ENCODE measurements at places on chromosomes 16 and 17.

GRCh38 chr17:4672055-4672630 lies 30.7 kb upstream of the ALOX15 start:
- H3K4me1 ChIP-seq: no peaks in the 10 kb centered on the region
- H3K27ac ChIP-seq: peak overlapping the region; percentile 38
- no peaks in the 10 kb centered on the region for H3K27me3 ChIP-seq
- H3K36me3 ChIP-seq: peaks cover 77% of the 10 kb centered on the region
- no peak for DNase-seq

GRCh38 chr17:83080858-83081683 lies 1.7 kb downstream of the METRNL start:
- peak overlapping the region; percentile 75 for H3K4me3 ChIP-seq
- peaks cover 29% of the 10 kb centered on the region for H3K36me3 ChIP-seq
- H3K4me1 ChIP-seq: peaks cover 45% of the 10 kb centered on the region
- H3K27me3 ChIP-seq: peaks cover 24% of the 10 kb centered on the region
- peak; percentile 68 for DNase-seq

GRCh38 chr16:57764341-57765159 lies 29.0 kb downstream of the KATNB1 start:
- H3K4me3 ChIP-seq: no peak overlapping the region
- H3K27me3 ChIP-seq: no peaks in the 10 kb centered on the region
- peak overlapping the region; percentile 10 for H3K27ac ChIP-seq
- H3K4me1 ChIP-seq: no peaks in the 10 kb centered on the region
- DNase-seq: peak; percentile 49

GRCh38 chr16:58022601-58023371 lies 2.8 kb upstream of the MMP15 start:
- H3K27me3 ChIP-seq: peaks cover 9% of the 10 kb centered on the region
- no peak for DNase-seq
- no peak overlapping the region for H3K27ac ChIP-seq
- H3K4me3 ChIP-seq: no peak overlapping the region

DNA sequence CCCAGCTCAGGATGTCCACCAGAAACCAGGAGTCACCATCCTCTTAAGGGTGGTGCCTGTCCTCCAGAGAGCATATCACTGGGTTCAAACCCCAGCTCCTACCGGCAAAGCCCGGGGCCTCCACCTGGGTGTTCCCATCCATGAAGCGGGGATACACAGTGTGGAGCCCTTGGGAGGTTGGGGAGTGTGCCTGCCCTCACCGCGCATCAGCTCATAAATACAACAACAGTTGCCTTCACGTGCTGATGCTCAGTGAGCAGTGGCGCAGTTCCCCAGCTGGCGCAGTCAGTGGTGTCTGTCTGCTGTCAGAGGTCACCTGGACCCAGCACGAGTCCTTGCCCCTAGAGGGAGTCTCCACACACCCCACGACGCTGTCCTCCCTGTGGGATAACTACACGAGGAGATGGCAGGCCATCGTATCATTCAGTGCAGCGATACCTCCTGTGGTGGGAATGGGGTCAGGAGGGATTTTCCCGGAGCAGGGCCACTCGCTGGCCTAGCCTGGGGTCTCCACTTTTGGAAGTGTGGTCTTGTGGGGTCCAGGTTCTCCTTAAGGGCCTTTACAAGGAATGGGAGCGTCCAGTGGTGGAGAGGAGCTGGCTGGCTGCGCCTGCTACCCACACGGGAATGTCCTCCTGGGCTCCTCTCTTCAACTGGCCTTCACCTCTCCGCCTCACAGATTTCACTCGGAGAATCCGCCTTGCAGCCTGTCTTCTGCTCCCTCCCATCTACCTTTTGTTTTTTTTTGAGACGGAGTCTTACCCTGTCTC lies 2.3 kb upstream of the ELOB start:
- H3K36me3 ChIP-seq: peaks cover 37% of the 10 kb centered on the region
- no peak for DNase-seq
- H3K27me3 ChIP-seq: no peaks in the 10 kb centered on the region
- peak overlapping the region; percentile 95 for H3K4me3 ChIP-seq
- H3K27ac ChIP-seq: peak overlapping the region; percentile 98

- no peak overlapping the region for H3K27ac ChIP-seq
- peaks cover 14% of the 10 kb centered on the region for H3K36me3 ChIP-seq
- no peak overlapping the region for H3K4me3 ChIP-seq
- H3K27me3 ChIP-seq: no peaks in the 10 kb centered on the region
Observed at GRCh38 chr17:72862276-72862999, 230.1 kb downstream of the SLC39A11 start.

GRCh38 chr17:79014158-79014758 lies 4.7 kb upstream of the CANT1 start:
- peaks cover under 1% of the 10 kb centered on the region for H3K36me3 ChIP-seq
- no peak for DNase-seq
- no peak overlapping the region for H3K4me3 ChIP-seq
- H3K4me1 ChIP-seq: peaks cover 11% of the 10 kb centered on the region

GRCh38 chr17:48484850-48485249 lies 46.0 kb downstream of the HOXB1 start:
- H3K4me3 ChIP-seq: no peak overlapping the region
- no peak overlapping the region for H3K27ac ChIP-seq
- H3K27me3 ChIP-seq: peaks cover 4% of the 10 kb centered on the region
- no peak for DNase-seq

DNA sequence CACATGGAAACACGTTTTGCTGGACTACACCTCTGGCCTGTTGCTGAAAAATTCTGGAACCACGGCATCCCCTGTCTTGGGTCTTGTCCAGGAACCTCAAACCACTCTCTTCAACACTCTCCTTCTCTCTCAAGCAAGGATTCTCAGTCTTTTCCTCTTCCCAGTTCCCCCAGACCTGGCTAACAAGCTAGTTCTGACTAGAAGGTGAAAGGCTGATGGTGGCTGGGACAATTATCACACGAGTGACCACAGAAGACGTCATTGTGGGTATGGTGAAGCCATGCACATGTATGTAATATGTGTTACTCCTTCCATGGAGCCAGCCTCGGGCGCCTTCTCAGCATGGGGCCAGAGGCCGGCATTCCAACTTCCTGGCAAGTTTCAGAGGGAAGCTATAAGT lies 123.0 kb downstream of the CDYL2 start:
- H3K27ac ChIP-seq: no peak overlapping the region
- no peak overlapping the region for H3K4me3 ChIP-seq
- peaks cover 30% of the 10 kb centered on the region for H3K36me3 ChIP-seq
- no peak for DNase-seq
- peaks cover 31% of the 10 kb centered on the region for H3K4me1 ChIP-seq
- H3K27me3 ChIP-seq: no peaks in the 10 kb centered on the region

DNA sequence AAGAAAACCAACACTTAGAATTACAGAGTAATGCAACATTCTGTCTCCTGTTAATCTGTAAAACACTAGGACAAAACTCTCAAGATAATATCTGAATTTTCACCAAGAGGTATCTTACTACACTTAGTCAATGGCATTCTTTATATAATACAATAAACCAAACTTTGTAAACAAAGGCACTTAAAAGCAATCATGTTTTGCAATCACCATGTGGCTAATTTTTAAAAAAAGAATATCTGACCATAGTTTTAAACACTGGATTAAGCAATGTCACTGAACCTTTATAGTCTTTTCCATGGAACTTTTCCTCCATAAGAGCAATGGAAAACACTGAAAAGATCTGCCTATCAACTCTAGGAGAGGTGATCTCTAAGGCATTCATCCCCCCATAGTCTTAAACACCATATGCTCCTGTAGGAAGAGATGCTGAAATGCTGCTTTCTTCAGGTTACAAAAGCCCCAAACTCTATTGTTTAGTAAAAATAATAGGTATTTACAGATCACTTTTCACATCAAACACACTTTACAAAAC lies 144.2 kb upstream of the CORO6 start:
- H3K27ac ChIP-seq: no peak overlapping the region
- no peak for DNase-seq
- H3K4me3 ChIP-seq: no peak overlapping the region
- H3K36me3 ChIP-seq: no peaks in the 10 kb centered on the region
- no peaks in the 10 kb centered on the region for H3K27me3 ChIP-seq

DNA sequence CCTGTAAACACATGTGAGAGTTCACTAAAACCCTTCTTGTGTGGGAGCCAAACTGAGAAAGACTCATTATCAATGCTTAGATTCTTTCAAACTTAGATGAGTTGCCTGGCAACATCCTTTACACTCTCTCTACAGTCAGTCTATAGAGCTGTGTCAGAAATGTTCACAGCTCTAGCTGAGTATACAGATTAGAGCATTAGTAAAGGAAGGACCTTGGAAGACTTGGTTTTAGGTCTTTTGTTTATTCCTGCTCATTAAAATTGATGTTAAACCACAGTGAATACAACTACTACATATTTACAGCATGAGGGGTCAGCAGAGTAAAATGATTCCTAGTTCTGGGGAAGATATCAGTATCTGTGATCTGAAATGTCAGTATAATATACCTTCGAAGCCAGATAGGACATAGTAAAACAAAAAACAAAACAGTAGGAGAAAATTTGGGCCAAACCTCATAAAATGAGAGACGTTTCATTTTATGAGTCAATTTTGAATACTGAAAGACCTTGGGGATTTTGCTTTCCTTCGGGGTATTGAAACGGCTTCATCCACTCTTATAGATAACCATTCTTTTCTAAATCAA lies 186.0 kb downstream of the TANC2 start:
- H3K27ac ChIP-seq: no peak overlapping the region
- peaks cover 10% of the 10 kb centered on the region for H3K4me1 ChIP-seq
- no peaks in the 10 kb centered on the region for H3K36me3 ChIP-seq

DNA sequence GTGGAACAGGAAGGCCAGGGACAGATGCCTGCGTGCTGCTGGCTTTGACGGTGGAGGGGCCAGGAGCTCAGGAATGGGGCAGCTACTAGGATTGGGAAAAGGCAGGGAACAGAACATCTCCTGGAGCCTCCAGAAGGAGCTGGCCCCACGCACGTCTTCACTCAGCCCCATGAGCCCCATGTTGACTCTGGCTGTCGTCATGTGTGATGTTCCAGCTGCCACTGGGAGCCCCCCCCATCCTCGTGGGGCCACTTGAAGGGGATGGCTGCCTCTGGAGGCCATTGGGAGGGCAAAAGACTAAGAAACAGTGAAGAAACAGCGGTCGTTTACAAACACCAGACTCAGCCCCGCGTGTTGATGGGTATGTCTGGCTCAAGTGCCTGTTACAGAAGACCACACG lies 18.5 kb upstream of the APRT start:
- DNase-seq: no peak
- H3K4me1 ChIP-seq: no peaks in the 10 kb centered on the region
- H3K36me3 ChIP-seq: peaks cover 11% of the 10 kb centered on the region
- no peak overlapping the region for H3K27ac ChIP-seq
- H3K4me3 ChIP-seq: no peak overlapping the region

DNA sequence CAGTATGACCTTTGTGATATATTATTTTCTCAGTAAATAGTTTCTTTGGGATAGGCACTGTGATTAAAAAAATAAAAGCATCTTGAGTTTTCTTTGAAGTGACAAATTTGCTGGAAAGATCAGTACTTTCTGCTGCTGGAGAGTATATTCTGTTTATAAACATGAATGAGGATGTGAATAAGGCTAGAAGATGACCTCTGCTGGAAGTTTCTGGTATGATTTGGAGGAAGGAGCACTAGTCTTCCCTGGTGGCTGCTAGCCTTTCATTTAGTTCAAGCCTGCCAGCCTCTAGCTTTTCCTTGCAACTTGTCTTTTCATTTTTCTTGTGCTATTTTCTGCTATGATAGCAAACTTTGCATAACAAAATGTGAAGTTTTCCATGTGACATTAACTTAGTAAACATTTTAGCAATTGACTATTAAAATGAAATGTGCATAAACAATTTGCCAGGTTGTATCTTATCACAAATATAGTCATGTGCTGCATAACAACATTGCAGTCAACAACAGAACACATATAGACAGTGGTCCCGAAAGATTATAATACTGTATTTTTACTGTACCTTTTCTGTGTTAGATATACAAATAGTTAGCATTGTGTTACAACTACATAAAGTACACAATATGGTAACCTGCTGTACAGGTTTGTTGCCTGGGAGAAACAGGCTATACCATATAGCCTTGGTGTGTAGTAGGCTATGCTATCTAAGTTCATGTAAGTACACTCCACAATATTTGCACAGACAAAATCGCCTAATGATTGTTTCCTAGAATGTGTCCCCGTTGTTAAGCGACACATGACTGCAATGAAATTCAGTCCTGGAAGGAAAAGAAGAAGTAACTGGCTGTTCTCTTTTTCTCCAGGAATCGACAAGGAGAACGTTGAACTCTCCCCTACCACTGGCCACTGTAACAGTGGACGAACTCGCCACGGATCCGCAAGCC lies 18.1 kb upstream of the RAB11FIP4 start:
- H3K4me1 ChIP-seq: peaks cover 23% of the 10 kb centered on the region
- H3K27ac ChIP-seq: no peak overlapping the region
- DNase-seq: no peak
- peaks cover 12% of the 10 kb centered on the region for H3K36me3 ChIP-seq

- DNase-seq: no peak
- H3K4me3 ChIP-seq: no peak overlapping the region
- H3K27ac ChIP-seq: no peak overlapping the region
- H3K4me1 ChIP-seq: no peaks in the 10 kb centered on the region
Observed at GRCh38 chr17:71412803-71413202, 708.0 kb upstream of the SOX9 start.

- no peak overlapping the region for H3K27ac ChIP-seq
- no peak overlapping the region for H3K4me3 ChIP-seq
- DNase-seq: no peak
- H3K4me1 ChIP-seq: no peaks in the 10 kb centered on the region
Observed at GRCh38 chr16:65523283-65523944, 401.6 kb upstream of the CDH11 start.

- H3K27me3 ChIP-seq: peaks cover 3% of the 10 kb centered on the region
- H3K27ac ChIP-seq: no peak overlapping the region
- H3K4me3 ChIP-seq: no peak overlapping the region
- no peaks in the 10 kb centered on the region for H3K36me3 ChIP-seq
- no peaks in the 10 kb centered on the region for H3K4me1 ChIP-seq
- DNase-seq: no peak
Observed at GRCh38 chr17:51322390-51323029, 62.2 kb downstream of the UTP18 start.

DNA sequence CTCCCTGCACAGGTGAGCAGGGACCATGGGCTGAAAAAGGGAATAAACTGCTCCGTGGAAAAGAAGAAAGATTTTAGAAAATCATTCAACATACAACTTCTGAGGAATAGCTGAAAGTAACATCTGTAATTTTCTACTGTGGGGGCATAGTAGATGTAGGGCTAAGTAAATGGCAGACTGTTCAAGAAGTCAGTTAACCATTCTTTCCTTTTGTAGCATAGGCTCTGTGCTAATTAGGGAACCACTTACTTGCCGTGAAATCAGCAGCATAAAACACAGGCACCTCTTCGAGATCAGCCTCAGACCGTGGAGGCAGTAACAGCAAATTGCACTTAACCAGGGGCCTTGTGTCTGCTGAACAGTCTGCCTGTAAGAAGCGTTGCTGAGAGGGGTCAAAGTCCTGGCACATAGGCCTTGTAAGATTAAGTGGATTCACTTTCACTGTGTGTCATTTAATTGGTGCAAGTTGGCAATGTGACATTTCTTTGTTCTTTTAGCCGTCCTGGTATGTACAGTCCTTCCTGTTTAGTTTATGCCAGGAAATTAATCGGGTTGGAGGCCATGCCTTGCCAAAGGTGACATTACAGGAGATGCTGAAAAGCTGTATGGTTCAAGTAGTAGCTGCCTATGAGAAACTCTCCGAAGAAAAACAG lies 10.4 kb downstream of the COG1 start:
- peaks cover 98% of the 10 kb centered on the region for H3K36me3 ChIP-seq
- no peak overlapping the region for H3K4me3 ChIP-seq
- peak overlapping the region; percentile 86 for H3K27ac ChIP-seq
- H3K4me1 ChIP-seq: peaks cover 31% of the 10 kb centered on the region

GRCh38 chr16:65576631-65577030 lies 454.8 kb upstream of the CDH11 start:
- H3K36me3 ChIP-seq: no peaks in the 10 kb centered on the region
- no peak overlapping the region for H3K4me3 ChIP-seq
- no peak overlapping the region for H3K27ac ChIP-seq
- H3K27me3 ChIP-seq: no peaks in the 10 kb centered on the region
- DNase-seq: no peak
